ENCODE measurements at places on chromosomes 1 and 21.

DNA sequence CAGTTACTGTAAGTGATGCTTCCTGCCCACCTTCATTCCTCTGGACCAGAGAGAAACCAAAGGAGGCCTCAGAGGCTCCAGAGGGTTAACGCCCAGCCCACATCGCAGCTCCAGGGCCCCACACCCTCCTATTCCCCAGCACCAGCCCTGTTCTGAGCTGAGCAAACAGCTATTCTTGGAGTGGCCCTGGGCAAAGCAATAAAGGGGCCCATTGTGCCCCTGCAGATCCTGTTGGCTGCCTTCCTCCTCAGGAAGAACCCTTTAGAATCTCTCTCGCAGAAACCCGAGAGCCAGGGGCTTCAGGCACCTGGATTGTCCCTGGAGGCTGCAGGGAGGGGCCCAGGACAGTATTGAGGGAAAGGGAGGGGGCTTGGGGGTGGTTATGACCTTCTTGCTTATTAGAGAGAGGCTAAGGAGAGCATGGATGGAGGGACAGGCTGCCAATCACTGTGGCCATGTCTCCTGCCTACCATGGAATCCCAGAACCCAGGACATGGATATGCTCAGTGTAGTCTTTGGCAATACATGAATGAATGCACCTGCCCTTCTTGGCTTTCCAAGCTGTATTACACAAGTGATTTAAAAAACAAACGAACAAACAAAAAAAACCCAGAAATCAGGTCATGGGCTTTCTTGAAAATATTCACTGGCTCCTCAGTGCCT is 9.2 kb downstream of the PADI2 start:
- DNase-seq, result no peak

- no peak for DNase-seq
These were observed 95.9 kb downstream of the PTPRU start for GRCh38 chr1:29332204-29332603.

DNA sequence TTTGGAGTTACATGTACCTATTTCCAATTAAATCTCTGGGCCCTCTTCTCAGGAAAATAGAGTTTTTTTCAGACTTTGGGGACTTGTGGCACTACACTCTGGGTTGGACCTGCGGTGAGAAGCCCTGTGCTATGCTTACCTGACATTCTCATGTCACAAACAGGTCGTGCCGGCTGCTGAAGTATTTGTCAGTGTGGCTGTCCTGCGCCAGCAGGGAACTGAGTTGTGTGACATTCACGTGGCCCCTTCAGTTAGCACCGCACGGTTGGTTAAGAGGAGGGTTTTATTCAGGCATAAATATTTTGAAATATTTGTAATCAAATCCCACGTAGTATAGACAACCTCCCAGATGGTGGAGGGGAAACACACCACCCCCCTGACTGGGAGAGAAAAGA is 6.3 kb upstream of the COL6A2 start:
- DNase-seq, result no peak

DNA sequence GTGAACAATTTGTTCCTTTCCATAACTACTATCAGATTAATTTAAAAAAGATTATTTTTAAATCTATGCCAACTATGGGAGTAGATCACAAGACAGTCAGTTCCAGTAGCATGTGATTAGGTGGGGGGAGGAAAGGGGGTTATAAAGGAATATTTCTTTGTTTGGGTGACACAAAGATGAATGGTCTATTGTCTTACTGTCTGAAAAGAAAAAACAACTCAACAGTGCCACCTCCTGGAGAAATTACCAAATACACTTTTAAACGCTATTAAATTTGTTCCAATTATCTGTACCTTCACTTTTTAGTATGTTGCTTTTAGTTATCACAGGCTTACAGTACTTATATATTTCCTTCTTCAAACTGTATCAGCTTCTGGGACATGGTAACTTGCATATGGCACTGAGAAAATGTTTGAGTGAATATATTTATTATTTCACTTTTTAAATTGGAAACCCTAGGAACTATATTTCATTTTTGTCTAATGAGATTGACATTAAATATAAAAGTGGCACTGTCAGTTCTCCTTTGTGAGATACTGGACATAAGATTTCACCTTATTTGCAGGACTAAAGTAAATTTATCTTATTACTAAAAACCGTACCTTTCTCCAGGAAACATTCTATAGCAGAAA is 1.7 kb upstream of the SORT1 start:
- DNase-seq, result no peak

DNA sequence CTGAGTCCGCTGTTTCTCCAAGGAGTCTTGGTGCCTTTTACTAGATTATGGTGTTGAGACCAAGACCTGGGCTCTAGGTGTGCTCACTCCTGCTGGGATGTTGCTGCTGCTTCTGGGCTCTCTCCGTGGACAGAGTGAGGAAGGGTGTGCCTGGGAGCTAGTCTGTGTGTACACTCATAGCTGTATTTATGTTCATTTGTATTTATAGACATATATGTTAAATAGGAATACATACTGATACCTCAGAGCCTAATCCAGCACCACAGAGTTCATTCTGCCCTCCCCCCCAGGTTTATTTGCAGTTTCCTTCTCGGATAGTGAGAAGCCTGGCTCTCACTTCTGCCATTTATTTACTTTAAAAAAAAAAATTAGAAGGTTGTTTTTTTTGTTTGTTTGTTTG is 12.6 kb downstream of the PCNT start:
- DNase-seq, result no peak

GRCh38 chr1:81021134-81021533 is 779.6 kb upstream of the ADGRL2 start:
- DNase-seq, result no peak

DNA sequence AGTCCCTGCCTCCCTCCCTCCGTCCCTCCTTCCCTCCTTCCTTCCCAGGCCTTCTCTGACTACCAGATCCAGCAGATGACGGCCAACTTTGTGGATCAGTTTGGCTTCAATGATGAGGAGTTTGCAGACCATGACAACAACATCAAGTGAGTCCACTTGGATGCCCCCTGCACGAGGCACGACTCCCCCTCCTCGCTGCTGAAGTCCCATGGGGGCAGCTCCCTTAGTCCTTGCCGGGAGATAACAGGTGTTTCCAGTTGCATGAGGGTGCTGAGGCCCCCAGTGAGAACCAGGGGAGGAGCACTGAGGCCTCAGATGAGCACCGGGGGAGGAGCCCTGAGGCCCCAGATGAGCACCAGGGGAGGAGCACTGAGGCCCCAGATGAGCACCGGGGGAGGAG is 200.0 kb downstream of the LIPI start:
- DNase-seq, result no peak

- DNase-seq, result no peak
These were observed 36.0 kb downstream of the FAM177B start for GRCh38 chr1:222772996-222773379.

- DNase-seq, result no peak
These were observed 62.3 kb upstream of the ETV3 start for GRCh38 chr1:157200451-157200850.
